ENCODE measurements at places on chromosomes 3 and 15. TPM values are rescaled to one million over a fixed set of nuclear protein-coding genes. Genes with fewer than 3 reads are reported as not detected.

Gene TRPM1
- not detected for polyA plus RNA-seq

Gene SLC22A14
- 0.10 TPM for polyA plus RNA-seq

Gene GADL1
- polyA plus RNA-seq: not detected

GRCh38 chr15:68209272-68209671 lies 4.1 kb upstream of the CALML4 start:
- H3K4me1 ChIP-seq: peaks cover 19% of the 10 kb centered on the region
- H3K27ac ChIP-seq: no peak overlapping the region
- H3K27me3 ChIP-seq: no peaks in the 10 kb centered on the region
- DNase-seq: no peak
- H3K36me3 ChIP-seq: no peaks in the 10 kb centered on the region

Gene GNAT1
- not detected for polyA plus RNA-seq

DNA sequence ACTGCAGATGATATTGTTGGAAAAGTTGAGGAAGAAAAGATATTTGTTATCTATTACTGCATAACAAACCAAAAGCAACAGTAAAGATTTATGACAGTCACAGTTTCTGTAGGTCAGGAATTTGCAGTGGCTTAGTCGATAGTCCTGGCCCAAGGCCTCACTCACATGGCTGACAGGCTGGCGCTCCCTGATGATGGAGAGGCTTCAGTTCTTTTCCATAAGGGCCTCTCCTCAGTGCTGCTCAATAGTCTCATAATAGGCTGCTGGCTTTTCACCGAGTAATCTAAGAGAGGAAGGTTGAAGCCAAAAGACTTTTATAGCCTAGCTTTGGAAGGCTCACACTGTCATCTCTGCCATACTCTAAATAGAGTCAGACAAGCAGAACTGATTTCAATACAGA lies 17.7 kb downstream of the IREB2 start:
- H3K36me3 ChIP-seq: no peaks in the 10 kb centered on the region
- no peak overlapping the region for H3K4me3 ChIP-seq
- H3K27ac ChIP-seq: no peak overlapping the region
- H3K27me3 ChIP-seq: no peaks in the 10 kb centered on the region
- no peak for DNase-seq
- peaks cover 86% of the 10 kb centered on the region for H3K4me1 ChIP-seq

Gene PP2D1
- polyA plus RNA-seq: 0.46 TPM

Gene ZNF710
- polyA plus RNA-seq: 2.7 TPM

- DNase-seq: no peak
- no peaks in the 10 kb centered on the region for H3K27me3 ChIP-seq
- no peaks in the 10 kb centered on the region for H3K4me1 ChIP-seq
- no peak overlapping the region for H3K27ac ChIP-seq
- no peak overlapping the region for H3K4me3 ChIP-seq
- no peaks in the 10 kb centered on the region for H3K36me3 ChIP-seq
These were observed 31.1 kb downstream of the FAM174B start for GRCh38 chr15:92624401-92624991.

DNA sequence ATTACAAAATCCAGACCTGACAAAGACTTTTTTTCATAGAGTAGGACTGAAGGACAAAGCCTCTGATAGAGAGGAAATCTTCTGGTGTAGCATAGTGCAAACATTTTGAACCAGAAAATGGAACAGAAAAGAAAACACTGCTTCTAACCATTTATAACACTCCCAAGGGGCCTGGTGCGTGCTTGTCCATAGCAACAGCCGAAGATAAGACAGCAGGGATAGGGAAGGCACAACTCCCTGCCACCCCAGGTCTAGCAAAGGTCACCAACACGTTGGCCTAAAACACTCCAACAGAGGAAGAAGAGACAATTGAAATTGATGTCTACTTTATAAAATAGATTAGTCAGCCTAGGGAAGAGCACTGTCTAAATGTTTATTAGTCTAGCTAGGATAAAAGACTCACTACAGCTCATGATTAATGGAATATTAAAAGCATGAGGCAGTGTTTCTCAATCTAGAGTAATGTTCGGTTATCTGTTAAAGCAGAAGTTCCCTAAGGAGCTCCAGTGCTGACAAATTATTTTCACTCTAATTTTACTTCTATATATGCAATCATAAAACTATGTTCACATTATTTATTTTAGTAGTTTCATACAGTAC lies 145.2 kb downstream of the P3H2 start:
- no peaks in the 10 kb centered on the region for H3K36me3 ChIP-seq
- no peaks in the 10 kb centered on the region for H3K4me1 ChIP-seq
- H3K27ac ChIP-seq: no peak overlapping the region
- H3K27me3 ChIP-seq: no peaks in the 10 kb centered on the region
- DNase-seq: no peak

Gene SIDT1
- 23.4 TPM for polyA plus RNA-seq

DNA sequence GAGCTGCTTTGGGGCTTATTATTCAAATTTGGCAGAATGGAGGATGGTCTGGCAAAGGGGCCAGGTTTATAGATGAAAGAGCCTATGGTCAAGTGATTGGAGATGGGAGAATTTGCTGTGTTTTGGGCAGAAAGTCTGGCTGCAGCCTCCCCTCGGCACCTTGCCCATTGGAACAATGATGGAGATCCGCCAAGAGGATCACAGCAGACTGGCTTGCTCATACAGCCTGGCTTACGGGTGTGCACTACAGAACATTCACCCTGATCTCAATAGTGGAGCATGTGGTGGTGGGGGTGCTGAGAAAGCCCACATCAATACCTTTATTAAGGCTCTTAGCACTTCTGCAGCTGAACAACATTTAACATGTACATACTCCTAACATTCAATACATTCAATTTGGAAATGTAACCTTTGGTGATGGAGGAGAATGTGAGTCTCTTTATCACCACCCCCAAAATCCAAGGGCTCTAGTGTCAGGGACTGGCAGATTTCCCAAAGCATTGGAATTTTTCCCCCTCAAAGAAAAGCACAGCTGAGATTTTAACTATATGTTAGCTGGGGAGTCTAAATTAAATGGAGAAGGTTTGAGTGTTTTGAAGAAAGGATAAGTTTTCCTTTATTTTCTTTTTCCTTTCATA lies 118.4 kb upstream of the TMC3 start:
- H3K4me1 ChIP-seq: no peaks in the 10 kb centered on the region
- H3K36me3 ChIP-seq: no peaks in the 10 kb centered on the region
- no peaks in the 10 kb centered on the region for H3K27me3 ChIP-seq
- no peak for DNase-seq

Gene ZBED2
- not detected for polyA plus RNA-seq

Gene BFSP2
- 0.86 TPM for polyA plus RNA-seq

Gene ECE2
- polyA plus RNA-seq: not detected

Gene IQCH
- 0.99 TPM for polyA plus RNA-seq

Gene GOLGA8A
- 1.9 TPM for polyA plus RNA-seq

Gene DISP2
- 0.05 TPM for polyA plus RNA-seq

DNA sequence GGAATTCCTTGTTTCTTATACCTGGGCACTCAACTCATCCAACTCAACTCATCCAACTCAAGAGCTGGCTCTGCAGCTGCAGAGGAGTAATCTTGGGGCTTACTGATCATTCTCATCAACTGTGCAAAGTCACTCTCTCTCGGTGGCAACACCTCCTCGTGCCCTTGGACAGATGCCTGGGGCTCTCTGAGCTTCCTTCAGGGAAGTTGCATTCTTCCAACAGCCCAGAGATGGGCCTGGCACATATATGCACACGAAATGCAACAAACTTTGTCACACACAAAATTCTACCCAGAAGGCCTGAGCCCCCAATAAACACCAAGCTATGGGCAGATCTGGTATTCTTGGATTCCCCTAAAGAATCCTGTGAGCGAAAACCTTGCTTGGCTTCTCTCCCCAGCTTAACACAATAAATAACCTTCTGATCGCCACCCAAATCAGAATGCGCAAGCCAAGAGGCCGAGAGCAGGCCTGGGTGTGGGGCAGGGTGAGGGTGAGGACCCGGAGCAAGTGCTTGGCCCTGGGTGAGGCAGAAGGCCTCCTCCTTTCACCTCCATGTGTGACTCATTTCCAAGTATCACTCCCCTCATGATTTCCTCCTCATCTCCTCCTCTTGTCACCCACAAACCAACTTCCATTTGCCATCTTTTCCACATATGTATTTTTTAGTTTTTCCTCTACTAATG lies 15.4 kb downstream of the TGM5 start:
- H3K36me3 ChIP-seq: no peaks in the 10 kb centered on the region
- no peak for DNase-seq
- H3K27me3 ChIP-seq: no peaks in the 10 kb centered on the region
- peaks cover 10% of the 10 kb centered on the region for H3K4me1 ChIP-seq
- H3K4me3 ChIP-seq: no peak overlapping the region

Gene PYGO1
- polyA plus RNA-seq: not detected

Gene POTEB
- polyA plus RNA-seq: not detected

DNA sequence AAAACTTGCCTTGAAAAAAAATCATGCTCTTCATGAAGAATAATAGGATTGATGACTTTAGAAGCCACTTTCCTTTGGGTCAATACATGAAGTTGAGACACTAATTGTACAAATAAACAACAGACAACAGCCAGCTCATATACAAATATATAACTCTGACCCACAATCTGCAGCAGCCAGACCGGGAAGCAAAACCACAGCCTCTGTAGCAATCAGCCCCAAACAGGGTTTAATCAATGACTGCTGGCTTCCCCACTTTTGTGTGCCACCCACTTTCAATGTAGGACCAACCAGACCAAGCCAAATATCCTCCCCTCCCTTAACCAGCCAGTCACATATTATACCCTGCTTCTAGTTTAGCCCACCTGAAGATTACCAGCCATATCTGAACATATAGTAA lies 39.0 kb downstream of the IFT57 start:
- DNase-seq: no peak
- no peak overlapping the region for H3K4me3 ChIP-seq
- H3K27ac ChIP-seq: no peak overlapping the region
- no peaks in the 10 kb centered on the region for H3K27me3 ChIP-seq
- no peaks in the 10 kb centered on the region for H3K36me3 ChIP-seq

DNA sequence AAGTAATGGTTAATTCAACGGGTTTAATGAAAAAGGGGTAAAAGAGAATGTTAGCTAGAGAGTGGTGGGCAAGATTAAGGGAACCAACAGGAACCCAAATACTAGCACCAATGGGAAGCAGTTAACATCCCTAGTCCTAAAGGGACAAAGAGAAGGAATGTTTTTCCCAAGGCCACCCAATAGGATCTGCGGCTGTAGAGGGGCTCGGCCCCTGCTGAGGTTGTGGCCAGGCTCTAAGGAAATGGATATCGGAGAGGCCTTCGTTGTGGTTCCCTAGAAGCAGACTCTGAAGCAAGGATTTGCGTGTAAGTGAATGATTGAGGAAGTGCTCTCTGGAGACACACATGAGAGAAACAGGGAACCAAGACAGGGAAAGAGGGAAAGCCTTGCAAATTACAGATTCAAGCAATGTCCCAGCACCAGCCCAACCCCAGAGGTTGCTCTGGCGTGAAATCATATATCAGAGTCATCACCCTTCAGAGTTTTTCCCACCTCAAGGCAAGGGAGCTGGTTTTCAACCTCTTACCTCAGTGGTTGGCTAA lies 83.6 kb upstream of the TNIK start:
- H3K4me1 ChIP-seq: peaks cover 5% of the 10 kb centered on the region
- H3K27ac ChIP-seq: no peak overlapping the region
- no peaks in the 10 kb centered on the region for H3K36me3 ChIP-seq
- H3K27me3 ChIP-seq: no peaks in the 10 kb centered on the region
- DNase-seq: no peak

Gene BAHD1
- polyA plus RNA-seq: 4.6 TPM

DNA sequence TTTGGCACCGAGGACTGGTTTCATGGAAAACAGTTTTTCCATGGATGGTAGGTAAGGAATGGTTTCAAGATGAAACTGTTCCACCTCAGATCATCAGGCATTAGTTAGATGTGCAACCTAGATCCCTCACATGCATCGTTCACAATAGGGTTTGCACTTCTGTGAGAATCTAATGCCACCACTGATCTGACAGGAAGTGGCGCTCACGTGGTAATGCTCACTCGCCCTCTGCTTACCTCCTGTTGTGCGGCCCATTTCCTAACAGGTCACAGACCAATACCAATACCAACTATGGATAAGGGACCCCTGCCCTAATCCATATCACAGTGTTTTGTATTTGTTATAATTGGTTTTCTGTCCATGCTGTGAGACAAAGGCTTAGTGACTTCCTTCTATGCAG lies 58.9 kb downstream of the SLMAP start:
- peaks cover 20% of the 10 kb centered on the region for H3K4me1 ChIP-seq
- H3K36me3 ChIP-seq: no peaks in the 10 kb centered on the region
- H3K27me3 ChIP-seq: no peaks in the 10 kb centered on the region
- H3K4me3 ChIP-seq: peak overlapping the region; percentile 5
- peak overlapping the region; percentile 3 for H3K27ac ChIP-seq

Gene DPPA2
- not detected for polyA plus RNA-seq

Gene LNP1
- 0.61 TPM for polyA plus RNA-seq

- H3K27me3 ChIP-seq: no peaks in the 10 kb centered on the region
- H3K4me3 ChIP-seq: no peak overlapping the region
- no peak overlapping the region for H3K27ac ChIP-seq
- no peaks in the 10 kb centered on the region for H3K36me3 ChIP-seq
- no peak for DNase-seq
These were observed 15.0 kb downstream of the ANKDD1A start for GRCh38 chr15:64926661-64927060.

GRCh38 chr3:193852901-193853300 lies 259.9 kb downstream of the OPA1 start:
- H3K27me3 ChIP-seq: no peaks in the 10 kb centered on the region
- H3K36me3 ChIP-seq: no peaks in the 10 kb centered on the region
- H3K27ac ChIP-seq: no peak overlapping the region
- no peaks in the 10 kb centered on the region for H3K4me1 ChIP-seq
- no peak for DNase-seq

DNA sequence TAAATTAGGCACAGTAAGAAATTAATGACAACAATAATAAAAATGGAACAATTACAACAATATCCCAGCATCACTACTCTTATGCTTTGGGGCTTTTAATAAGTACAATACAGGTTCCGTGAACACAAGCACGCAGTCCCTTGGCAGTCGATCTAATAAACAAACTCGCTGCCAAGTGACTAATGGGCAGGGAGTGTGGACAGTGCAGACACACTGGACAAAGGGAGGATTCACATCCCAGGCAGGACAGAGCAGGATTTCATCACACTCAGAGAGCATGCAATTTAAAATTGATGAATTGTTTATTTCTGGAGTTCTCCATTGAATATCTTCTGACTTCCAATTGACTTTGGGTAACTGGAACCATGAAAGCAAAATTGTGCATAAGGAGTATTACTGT lies 524.1 kb upstream of the CFAP20DC start:
- no peaks in the 10 kb centered on the region for H3K27me3 ChIP-seq
- no peak overlapping the region for H3K4me3 ChIP-seq
- peaks cover 7% of the 10 kb centered on the region for H3K4me1 ChIP-seq
- H3K36me3 ChIP-seq: no peaks in the 10 kb centered on the region

Gene SPESP1
- 0.80 TPM for polyA plus RNA-seq

- no peaks in the 10 kb centered on the region for H3K36me3 ChIP-seq
- no peaks in the 10 kb centered on the region for H3K4me1 ChIP-seq
- H3K27ac ChIP-seq: no peak overlapping the region
- no peak overlapping the region for H3K4me3 ChIP-seq
- DNase-seq: no peak
These were observed 246.4 kb downstream of the SLC9A9 start for GRCh38 chr3:143601723-143602484.

- no peak for DNase-seq
- H3K27ac ChIP-seq: no peak overlapping the region
These were observed 328.5 kb downstream of the NAALADL2 start for GRCh38 chr3:175187586-175187985.

Gene CCDC80
- 0.02 TPM for polyA plus RNA-seq

Gene ITIH3
- polyA plus RNA-seq: not detected

Gene CCR2
- polyA plus RNA-seq: 64.7 TPM

All from CD4-positive, alpha-beta memory T cell (primary cell).